ENCODE measurements at places on chromosomes 6 and 20.
A peak's percentile ranks its signal among the peaks of the same experiment; 100 is the strongest.

DNA sequence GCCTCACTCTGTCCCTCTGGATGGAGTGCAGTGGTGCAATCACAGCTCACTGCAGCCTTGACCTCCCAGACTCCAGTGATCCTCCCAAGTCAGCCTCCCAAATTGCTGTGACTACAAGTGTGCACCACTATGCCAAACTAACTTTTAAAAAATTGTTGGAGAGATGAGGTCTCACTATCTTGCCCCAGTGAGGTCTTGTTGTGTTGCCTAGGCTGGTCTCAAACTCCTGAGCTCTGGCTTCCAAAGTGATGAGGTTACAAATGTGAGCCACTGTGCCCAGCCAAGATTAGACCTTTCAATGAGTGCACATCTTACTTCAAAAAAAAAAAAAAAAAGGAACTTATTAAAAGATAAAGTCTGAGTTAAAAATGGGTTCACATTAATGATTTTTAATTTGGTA, 1838.1 kb upstream of the DEFB115 start:
- DNase-seq = no peak

DNA sequence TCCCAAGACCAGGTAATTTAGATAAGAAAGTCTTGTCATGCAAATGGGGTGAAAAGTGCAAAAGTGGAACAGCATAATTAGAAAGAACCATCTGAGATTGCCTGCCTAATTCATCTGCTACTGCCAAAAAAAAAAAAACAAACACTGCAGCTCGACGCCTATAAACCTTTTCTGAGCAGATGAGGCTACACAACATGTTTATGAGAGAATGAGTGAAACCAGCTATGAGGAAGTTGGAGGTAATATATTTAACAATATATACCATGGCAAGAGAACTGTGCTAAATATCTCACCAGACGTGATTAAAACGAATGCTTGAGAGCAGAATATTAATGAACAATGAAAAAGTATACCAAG, 50.0 kb downstream of the LAMA4 start:
- no peak for DNase-seq

GRCh38 chr20:35302421-35303335, 10.5 kb upstream of the FAM83C start:
- DNase-seq = no peak

- DNase-seq = no peak
Observed at GRCh38 chr6:26570027-26570809, 26.5 kb upstream of the ABT1 start.

DNA sequence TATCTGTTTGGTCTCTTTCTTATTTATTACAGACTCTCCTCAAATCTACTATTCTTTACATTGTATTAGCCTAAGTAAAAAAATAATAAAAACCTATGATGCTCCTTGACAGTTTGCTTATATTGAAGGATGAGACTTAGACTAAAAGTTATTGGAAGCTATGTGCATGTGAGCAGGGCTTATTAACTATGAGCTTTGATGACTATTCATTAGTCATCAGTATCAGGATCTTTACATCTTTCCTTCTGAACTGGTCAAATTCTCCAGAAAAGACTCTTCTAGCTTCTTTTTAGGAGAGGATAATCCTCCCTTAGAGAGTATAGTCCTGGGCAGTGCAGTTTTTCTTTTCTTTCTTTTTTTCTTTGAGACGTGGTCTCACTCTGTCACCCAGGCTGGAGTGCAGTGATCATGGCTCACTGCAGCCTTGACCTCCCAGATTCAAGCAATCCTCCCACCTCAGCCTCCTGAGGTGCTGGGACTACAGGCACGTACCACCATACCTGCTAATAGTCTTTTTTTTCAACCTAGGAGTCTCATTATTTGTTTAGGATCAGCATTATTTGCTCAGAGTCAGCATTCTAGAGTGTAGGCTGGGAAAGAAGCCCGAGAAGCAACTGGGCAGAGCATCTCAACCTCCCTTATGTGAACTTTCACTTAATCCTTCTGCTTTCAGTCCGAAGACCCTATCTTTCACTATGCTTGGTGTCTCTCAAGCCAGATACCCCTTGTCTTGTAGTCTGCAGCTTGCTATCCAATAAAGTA, 37.1 kb upstream of the YWHAB start:
- DNase-seq = no peak

DNA sequence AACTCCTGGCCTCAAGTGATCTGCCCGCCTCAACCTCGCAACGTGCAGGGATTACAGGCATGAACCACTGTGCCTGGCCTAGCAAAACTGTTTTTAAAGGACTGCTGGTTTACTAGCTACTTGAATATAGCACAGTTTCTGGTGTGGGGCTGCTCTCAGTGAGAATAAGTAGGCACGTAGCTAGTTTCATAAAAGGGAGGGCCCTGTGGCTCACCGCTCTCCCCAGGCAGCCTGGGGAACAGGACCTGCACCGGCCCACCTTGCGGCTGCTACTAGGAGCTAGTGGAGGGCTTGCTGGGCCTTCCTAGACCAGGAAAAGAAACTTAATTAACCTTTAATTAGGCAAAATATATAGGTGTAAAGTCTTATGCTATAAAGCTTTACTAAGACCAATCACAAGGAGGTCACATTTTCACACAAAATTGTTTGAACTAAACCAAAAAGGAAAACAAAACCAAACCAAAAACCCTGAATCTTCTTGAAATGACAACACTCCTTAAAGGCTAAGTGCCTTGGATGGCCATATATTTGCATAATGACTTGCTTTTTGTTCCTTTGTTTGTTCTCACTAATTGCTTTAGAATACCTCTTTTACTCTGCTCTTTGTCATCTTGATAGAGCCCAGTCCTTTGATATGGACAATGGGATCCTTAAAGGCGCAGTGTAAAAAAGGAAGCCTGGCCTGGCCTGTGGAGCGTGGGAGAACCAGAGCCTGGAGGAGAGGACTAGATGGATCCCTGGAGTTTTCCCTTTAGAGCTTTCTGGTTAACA, 69.5 kb upstream of the SAMD5 start:
- no peak for DNase-seq

- no peak for DNase-seq
Observed at GRCh38 chr20:24984961-24985640, 7.5 kb downstream of the APMAP start.

DNA sequence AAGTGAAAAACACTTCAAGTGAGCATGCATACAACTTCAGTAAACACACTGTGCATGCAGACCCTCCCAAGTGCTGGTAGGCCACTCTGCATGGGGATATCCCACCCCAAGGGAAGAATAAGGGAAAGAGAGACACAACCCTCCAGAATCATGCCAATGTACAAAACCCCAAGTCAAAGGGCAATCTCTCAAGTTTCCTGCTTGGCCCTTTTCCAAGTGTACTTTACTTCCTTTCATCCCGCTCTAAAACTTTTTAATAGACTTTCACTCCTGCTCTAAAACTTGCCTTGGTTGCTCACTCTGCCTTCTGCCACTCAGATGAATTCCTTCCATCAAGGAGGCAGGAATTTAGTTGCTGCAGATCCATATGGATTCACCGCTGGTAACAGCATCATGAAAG, 205.7 kb upstream of the PROKR2 start:
- no peak for DNase-seq

- no peak for DNase-seq
Observed at GRCh38 chr6:131807644-131808459, at the start of gene ENPP1. Gene ENPP1 (plus strand): TSS chr6:131808020. CDS start chr6:131808036, 16 bp downstream.

GRCh38 chr6:1596088-1596852, 13.4 kb upstream of the FOXC1 start:
- peak; percentile 46 for DNase-seq

DNA sequence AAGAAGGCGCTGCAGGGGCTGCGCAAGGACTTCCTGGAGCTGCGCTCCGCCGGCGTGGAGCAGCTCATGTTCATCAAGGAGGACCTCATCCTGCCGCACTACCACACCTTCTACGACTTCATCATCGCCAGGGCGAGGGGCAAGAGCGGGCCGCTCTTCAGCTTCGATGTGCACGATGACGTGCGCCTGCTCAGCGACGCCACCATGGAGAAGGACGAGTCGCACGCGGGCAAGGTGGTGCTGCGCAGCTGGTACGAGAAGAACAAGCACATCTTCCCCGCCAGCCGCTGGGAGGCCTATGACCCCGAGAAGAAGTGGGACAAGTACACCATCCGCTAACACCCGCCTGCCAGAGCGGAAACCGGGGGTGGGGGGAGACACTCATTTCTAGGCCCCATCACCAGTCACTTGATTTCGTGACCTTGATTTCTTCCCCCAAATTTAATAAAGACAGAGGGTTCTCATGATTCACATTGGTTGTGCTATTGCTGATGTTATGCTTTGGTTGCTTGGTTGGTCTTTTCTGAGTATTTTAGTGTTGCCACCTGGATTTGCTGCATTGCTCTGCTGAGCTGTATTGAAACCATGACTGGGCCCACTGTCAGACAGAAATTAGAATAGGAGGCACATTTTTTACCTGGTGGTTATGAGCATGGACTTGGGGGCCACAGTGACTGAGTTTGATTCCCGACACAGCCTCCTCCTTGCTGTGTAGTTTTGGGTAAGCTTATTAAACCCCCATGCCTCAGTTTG, 1.5 kb downstream of the FAM50B start:
- no peak for DNase-seq

- no peak for DNase-seq
Observed at GRCh38 chr6:136085370-136086115, 164.6 kb downstream of the MTFR2 start.

- DNase-seq = no peak
Observed at GRCh38 chr20:20665606-20666332, 46.7 kb downstream of the RALGAPA2 start.

Measured in activated naive CD8-positive, alpha-beta T cell treated with anti-CD3 and anti-CD28 coated beads, Interleukin-2, amount 50 U/mL, for 16 hours (primary cell).